ENCODE measurements at places on chromosomes 16 and 17.

DNA sequence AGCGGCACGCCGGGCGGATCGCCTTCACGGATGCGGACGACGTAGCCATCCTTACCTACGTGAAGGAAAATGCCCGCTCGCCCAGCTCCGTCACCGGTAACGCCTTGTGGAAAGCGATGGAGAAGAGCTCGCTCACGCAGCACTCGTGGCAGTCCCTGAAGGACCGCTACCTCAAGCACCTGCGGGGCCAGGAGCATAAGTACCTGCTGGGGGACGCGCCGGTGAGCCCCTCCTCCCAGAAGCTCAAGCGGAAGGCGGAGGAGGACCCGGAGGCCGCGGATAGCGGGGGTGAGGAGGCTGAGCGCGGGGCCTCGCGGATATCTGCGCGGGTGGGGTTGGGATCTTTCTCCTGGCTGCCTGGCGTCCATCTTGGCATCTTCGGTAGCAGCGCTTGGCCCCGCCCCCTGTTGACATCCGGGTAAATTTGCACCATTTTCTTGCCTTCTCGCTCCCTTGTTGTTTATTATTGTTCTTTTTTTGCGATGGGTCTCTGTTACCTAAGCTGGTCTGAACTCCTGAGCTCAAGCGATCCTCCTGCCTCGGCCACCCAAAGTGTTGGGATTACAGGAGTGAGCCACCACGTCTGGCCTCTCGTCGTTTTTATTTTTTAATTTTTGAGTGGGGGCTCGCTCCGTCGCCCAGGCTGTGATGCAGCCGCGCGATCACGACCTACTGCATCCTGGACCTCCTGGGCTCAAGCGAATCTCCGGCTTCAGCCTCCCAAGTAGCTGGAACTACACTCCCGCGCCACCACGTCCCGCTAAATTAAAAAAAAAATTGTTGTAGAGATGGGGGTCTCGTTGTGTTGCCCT lies 898 bp downstream of the TERF2IP start:
- peak; percentile 86 for DNase-seq

- DNase-seq: no peak
These were observed 74.6 kb downstream of the AMFR start for GRCh38 chr16:56350491-56351405.

GRCh38 chr16:77905374-77905920 lies 116.9 kb upstream of the CLEC3A start:
- DNase-seq: no peak

- DNase-seq: no peak
These were observed 19.6 kb upstream of the GOT2 start for GRCh38 chr16:58753711-58754134.

DNA sequence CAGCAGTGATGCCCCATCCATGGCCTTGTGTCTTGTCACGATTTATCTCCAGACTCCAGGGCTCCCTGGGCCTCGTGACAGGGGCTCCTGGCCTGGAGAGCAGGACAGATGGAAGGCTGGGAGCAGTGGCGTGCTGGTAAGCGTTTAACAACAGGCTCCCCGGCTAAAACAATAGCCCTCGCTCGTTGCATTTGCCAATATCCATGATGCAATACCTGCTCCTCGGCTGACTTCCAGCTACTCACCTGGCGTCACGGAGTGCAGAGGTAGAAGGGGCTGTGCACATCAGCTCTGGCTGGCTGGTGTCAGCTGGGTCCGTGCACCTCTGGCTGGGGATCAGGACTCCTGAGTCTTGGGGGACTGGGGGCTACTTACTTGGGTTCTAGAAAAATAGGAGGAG lies 1.5 kb upstream of the BICDL2 start:
- no peak for DNase-seq

GRCh38 chr17:50464736-50465135 lies 3.9 kb downstream of the CHAD start:
- no peak for DNase-seq

DNA sequence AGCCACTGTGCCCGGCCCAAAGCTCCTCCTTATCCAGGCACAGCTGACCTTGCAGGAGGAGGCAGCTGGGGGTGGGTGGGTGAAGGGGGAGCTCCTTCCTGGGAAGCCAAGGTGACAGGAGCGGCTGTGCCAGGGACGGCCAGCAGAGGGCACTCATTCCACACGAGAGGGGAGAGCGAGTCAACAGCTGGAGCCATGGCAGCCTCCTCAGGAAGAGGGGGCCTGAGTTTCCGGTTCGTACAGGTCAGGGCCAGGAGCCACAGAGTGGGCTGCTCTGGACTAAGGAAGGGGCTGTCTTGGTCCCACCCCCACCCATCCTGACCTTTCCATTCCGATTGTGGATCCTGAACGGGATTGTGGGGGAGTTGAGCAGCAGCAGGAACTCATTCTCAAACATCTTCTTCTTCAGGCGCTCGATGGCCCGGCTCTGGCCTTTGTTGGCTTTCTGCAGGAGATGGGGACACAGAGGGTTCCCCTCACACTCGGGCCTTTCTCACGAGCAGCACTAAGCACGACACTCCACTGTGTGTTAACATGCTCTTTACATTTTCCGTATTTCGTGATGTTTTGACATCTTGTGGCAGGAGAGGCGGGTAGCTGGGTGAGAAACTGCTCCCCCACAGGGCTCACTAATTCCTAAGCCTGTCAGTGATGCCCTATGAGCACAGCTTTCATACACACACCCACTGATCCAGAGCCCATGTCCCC lies 61.6 kb downstream of the TIMM22 start:
- DNase-seq: peak; percentile 39

GRCh38 chr16:58034128-58034685 lies 8.7 kb downstream of the MMP15 start:
- no peak for DNase-seq

DNA sequence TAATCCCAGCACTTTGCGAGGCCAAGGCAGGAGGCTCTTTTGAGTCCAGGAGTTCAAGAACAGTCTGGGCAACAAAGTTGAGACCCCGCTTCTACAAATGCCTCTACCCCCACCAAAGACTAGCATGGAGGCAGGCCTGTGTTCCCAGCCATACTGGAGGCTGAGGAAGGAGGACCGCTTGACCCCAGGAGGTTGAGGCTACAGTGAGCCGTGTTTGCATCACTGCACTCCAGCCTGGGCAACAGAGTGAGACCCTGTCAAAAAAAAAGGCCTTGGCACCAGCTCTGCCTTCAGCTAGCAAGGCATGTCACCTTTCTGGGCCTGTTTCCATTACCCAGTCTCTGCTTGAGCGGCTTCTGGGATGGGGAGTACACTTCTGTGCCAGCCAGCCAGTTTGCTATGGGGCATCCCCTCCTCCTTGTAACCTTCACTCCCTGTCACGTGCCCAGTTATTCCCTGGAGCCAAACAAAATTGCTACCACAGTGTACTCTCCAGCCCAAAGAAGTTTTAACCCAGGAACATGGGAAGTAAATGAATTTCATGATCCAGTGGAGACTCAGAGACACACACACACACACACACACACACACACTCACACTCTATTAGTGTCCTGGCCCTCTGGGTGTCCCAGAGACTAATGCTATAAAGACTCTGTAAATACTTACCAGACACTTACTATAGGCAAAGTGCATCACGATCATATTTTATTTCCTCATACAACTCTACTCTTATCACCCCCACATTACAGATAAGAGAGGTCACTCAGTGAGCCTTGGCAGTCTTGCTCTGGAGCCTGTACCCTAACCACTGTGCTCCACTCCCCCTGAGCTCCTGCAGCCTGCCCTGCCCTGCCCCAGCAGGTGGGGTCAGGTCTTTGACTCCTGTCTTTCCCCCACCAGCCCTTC lies 2.5 kb downstream of the CISD3 start:
- no peak for DNase-seq

- DNase-seq: no peak
These were observed 1.9 kb downstream of the GLTPD2 start for GRCh38 chr17:4790705-4791088.

- DNase-seq: no peak
These were observed 1.0 kb downstream of the CYB561 start for GRCh38 chr17:63445065-63445464.

DNA sequence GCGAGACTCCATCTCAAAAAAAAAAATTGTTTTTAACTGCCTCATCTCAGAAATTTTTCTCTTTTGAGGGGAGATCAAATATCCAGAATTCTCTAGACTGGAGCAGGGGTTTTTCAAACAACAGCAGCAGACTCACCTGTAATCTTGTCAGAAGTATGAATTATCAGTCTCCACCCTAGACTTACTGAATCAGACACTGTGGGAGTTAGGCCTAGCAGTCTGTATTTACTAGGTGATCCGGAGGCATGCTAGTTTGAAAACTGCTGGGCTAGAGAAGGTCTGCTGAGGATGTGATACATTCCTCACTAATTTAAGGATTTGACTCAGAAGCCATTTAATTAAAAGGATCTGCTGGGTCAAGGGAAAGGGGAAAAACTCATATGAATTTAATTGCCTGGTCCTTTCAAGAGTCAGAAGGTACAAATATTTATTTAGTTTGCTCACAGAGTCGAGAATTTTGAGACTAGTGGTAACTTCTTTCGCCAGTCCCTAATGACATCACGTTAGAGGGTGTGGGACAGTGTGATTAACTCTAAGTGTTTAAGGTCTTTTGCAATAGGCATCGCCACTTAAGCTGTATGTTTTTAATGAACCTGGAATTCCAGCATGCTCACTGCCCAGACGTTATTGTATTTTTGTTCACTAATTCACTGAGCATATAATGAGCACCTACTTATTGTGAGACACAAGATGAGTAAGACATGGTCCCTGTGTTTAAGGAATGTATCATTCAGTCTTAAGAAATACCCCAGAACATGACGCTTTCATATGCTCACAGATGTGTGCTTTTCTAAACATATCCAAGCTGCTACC lies 14.2 kb downstream of the ATP6V0A1 start:
- peak; percentile 74 for DNase-seq
